NCI-H187 (cell line): ENCODE measurements at places on chromosomes 3 and 15.

DNA sequence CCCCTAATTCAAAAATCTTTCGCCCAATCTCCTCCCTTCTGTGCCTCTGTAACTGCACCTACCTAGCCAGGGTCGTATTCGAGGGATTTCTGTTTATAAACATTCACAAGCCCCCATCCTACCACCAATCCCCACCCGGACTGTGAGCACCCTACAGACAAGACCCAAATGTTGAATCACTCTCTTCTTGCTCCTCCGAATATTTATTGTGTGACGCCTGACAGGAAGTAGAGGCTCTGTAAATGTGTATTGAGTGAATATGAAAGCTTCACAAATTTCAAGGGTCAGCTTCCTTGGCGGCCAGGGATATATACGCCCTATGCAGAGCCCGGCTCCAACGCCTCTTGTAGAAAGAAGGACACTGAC is 1.6 kb downstream of the BDH1 start:
- no peak for DNase-seq

DNA sequence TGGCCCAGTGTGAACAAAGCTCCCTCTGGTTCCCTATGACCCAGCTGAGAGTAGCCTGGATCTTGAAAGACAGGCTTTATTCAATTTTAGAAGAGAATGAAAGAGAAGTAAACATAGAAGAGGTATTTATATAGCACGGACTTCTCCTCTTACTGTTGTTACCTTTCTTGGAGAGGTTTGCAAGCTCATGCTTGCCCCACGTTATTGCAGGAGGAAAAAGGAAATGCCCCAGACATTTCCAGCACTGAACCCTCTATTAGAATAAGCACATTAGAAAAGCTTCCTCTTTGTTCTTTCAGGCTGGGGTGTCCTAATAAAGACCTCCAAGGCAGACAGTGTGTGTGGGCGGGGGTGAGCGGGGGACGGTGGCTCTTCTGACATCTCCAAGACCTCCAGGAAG is 98.7 kb upstream of the AGBL1 start:
- no peak for DNase-seq

DNA sequence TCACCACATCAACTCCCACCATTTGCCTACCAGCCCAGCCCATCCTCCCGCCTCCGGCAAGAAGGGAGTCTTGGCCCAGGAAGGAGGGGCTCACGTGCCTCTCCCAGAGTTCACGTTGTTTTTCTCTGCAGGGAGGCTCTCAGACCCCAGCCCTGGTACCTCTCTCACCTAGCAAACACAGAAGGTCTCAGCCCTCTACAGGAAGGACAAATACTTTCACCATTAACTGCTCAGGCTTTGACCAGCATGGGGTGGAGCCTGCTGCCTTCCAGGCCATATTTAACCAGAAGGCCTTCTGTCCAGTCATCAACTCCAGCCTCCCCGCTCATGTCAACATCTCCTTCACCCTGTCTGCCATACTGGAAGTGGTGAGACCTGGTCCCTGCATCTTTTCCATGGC is 19.0 kb upstream of the HTR3E start:
- DNase-seq: no peak

- DNase-seq: peak; percentile 25
Measured at GRCh38 chr15:78873793-78874765, 1.4 kb downstream of the MORF4L1 start.

DNA sequence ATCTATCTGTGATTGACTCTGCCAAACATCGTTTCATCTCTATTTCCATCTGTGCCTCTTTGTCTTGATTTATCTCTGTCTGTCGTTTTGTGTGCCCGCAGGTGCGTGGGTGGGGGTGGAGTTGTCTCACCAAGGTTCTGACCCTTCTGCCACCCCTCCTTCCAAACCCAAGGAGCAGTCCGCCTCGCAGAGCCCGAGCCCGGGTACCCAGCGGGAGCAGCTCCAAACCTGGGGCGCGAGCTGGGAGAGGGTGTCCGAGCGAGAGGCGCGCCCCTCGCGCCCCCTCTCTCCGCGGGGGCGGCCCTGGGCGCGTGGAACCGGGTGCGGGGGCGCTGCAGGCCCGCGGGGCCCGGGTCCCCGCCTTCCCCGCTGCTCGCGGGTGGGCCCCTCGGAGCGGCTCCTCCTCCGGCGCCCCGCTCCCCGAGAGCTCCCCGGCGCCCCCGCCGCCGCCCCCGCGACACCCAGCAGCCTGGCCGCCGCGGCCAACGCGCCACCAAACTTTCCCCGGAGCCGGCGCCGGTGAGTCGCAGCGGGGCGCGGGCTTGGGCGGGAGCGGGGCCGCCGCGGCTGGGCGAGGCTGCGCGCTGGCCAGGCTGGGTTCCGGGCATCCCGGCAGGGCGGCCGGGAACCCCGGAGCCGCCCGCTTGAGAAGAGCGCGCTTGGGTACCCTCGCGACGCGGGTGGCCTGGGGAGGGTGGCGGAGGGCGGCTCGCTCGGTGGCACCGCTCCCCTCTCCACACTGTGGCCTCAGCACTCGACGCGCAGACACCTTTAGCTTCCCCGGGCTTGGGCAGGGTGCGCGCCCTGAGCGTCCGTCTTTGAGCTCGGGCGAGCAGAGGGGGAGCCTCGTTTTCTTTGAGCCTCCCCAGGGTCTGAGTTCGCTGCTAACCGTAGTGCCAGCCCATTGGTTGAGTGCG is at the start of gene HRH1:
HRH1 (plus strand) TSS at position 458 of the 917 bp plus-strand sequence. CDS start 104,545 bp downstream, outside the sequence.
- no peak for DNase-seq

- DNase-seq: no peak
Measured at GRCh38 chr3:149977386-149977785, 6.7 kb upstream of the PFN2 start.

GRCh38 chr15:47041301-47041700 is 676.0 kb upstream of the SEMA6D start:
- DNase-seq: no peak

DNA sequence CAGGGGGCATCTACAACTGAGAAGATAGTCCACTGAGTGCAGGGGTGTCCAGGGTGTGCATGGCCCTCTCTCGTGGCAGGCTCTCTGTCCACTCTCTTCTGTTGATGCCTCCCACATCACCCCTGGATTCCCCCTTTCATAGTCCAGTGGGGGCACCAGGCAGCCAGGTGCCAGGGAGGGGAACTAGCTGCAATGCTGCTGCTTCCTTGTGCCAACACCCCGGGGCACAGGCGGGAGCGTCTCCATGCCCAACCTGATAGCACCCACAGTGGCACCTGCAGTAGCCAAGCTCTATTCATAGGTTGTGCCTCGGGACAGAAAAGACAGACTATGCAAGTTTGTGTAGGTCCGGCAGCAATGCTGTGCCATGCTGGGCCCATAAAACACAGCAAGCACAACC is 11.7 kb downstream of the DUOX2 start:
- no peak for DNase-seq

- DNase-seq: no peak
Measured at GRCh38 chr3:173703771-173704170, 306.2 kb downstream of the NLGN1 start.

DNA sequence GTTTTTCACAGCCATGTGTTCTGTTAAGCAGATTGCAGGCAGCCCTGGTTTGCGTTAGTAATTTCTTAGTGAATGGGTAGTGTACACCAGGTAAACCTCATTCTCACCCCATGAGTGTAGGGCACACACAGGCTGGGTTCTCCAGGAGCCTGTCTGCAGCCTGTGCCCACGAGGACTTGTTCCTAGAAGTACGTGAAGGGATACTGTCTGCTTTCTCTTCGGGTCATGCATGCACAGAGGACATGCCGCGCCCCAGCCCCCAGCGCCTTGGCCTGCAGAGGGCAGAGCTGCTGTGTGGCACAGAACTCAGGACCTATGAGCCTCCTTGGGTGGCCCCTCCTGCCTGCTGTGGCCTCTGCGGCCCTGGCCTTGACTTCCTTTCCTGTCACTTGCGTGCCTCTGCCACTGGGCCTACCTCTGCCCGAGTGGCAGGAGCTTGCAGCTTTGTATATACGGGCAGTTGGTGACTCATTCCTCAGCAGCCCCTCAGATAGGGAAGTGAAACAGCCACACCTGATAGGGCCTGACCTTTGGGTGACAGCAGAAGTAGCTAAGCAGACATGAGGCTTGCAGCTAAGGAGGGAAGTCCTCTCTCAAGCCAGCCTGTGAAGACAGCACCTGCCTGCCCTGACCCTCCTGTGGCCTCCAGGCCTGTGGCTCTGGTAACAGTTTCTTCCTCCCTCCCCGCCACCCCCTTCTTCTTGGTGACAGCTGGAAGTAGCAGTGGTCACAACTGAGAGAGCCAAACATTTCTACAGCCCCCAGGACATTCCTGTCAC is 19.5 kb downstream of the PPCDC start:
- DNase-seq: no peak
